Fibroblast of lung (primary cell): ENCODE measurements at places on chromosomes 16 and 17. TPM values are rescaled to one million over a fixed set of nuclear protein-coding genes. Genes with fewer than 3 reads are reported as not detected.

HSD17B1 gene
- 2.1 and 2.6 TPM in 2 replicates for total RNA-seq

- no peak for DNase-seq
Measured at GRCh38 chr16:16909126-16909525, 530.2 kb downstream of the NPIPA7 start.

DNA sequence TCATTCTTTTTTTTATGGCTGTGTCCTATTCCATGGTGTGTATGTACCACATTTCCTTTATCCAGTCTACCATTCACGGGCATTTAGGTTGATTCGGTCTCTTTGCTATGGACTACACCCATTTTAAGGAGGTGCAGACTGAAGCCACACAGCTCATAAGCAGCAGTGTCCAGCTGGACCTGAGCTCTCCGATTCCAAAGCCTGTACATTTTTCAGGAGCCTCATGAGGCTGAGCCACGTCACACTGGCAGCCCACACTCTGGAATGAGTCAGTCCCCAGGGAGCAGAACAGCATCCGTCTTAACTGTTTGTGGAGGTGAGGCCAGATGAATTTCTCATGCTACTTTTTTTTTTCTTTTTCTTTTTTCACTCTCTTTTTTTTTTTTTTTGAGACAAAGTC lies 116.1 kb downstream of the C16orf95 start:
- peak; percentile 99 for DNase-seq

DNA sequence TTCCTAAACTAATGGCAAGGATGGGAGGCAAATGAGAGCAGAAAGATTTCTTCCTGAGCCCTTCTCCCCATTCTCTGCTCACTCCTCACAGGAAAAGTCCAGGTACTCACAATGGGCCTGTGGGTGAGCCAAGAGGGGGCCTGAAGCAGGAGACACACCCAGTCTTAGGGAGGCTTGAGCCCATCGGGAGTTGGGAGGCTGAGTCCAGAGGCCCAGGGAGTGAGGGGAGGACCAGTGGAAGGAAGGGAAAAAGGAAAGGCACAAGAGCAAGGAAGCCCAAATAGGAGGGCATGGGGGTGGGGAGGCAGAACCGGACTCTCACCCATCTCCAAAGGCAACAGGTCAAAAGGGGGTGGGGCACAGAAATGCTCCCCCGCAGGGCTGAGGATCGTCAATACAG lies 68.1 kb upstream of the CNEP1R1 start:
- DNase-seq, result no peak

GRCh38 chr17:81179861-81180260 lies 13.8 kb upstream of the AATK start:
- DNase-seq, result no peak

GRCh38 chr16:5502467-5502869 lies 404.9 kb upstream of the EEF2KMT start:
- DNase-seq, result no peak

CCDC200 gene
- not detected in 2 replicates for total RNA-seq

OR1A1 gene
- total RNA-seq, result not detected in 2 replicates

DNA sequence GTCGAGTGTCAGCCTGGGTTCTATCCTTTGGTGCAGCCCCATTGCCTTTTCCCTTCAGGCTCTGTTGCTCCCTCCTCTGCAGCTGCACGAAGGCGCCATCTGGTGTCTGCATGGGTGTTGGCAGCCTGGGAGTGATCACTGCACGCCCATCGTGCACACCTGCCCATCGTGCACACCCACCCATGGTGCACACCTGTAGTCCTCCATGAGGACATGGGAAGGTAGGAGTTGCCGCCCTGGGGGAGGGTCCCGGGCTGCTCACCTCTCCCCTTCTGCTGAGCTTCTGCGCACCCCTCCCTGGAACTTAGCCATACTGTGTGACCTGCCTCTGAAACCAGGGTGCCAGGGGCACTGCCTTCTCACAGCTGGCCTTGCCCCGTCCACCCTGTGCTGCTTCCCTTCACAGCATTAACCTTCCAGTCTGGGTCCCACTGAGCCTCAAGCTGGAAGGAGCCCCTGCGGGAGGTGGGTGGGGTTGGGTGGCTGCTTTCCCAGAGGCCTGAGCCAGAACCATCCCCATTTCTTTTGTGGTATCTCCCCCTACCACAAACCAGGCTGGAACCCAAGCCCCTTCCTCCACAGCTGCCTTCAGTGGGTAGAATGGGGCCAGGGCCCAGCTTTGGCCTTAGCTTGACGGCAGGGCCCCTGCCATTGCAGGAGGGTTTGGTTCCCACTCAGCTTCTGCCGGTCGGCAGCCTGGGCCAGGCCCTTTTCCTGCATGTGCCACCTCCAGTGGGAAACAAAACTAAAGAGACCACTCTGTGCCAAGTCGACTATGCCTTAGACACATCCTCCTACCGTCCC lies 2.9 kb downstream of the CTRL start:
- peak; percentile 22 for DNase-seq

DNA sequence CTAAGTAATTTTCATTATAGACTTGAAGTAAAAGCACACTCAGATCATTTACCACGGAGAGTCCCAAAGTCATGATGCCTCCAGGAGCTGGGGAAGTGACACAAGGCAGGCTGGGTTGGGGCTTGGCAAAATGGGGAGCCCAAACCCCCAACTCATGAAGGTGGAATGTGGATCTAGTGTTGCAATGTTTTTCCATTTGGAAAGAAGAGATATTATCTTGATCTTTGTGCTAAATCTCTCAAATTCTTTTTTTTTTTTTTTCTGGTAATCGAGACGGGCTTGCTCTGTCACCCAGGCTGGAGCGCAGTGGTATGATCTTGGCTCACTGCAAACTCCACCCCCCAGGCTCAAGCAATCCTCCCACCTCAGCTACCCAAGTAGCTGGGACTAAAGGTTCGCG lies 7.5 kb upstream of the KCNG4 start:
- no peak for DNase-seq

ALOX15 gene
- not detected in 2 replicates for total RNA-seq

DNA sequence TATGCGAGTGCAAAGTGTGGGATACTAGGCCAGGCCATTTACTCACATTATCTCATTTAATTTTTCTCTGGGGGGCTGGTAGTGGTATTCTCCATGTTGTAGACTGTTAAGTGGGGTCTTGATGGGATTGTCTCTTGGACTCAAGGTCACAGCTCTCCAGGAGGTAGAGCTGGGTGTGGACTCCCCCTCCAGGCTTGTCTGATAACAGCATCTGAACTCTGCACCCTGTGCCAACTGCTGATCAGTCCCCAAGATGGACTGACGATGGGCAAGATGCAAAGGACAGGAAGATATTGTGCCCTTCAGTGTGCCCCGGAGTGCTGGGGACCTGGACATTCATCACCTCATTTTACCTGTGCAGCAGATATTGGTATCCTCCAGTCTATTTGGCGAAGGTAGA lies 147.8 kb downstream of the MSI2 start:
- DNase-seq, result no peak

- DNase-seq, result no peak
Measured at GRCh38 chr16:70749006-70749678, 51.8 kb downstream of the VAC14 start.

GRCh38 chr17:28961391-28961790 lies 10.1 kb upstream of the PHF12 start:
- no peak for DNase-seq

DNA sequence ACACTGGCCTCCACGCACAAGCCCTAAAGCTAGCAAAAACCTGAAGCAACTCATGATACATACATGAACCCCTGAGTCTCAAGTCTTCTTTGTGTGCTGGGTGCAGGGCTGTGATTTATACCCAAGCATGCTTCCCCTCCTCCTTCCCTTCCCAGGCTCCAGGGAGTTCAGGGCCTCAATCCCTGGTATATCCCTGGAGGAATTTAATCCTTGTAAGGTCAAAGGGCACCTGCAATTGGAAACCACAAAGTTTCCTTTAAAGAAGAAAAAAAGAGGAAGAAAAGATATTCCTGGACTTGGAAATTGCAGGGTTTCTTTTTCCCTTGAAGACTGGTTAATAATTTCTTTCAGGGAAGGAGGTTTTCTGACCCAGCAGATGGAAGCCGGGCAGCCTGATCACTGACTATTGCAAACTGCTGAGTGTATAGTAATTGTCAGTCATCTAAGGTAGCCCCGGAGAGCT lies 182.3 kb downstream of the AATF start:
- DNase-seq, result peak; percentile 19
